ENCODE measurements at places on chromosomes 4 and X. TPM values are rescaled to one million over a fixed set of nuclear protein-coding genes. Genes with fewer than 3 reads are reported as not detected.

The SMIM31 gene
- total RNA-seq: not detected

The TRIM75 gene
- total RNA-seq: not detected

The GUCY1A1 gene
- total RNA-seq: 6.7 TPM

The SPANXN1 gene
- not detected for total RNA-seq

The AFM gene
- not detected for total RNA-seq

The CT45A10 gene
- not detected for total RNA-seq

The XPNPEP2 gene
- total RNA-seq: 0.87 TPM

The LPAR4 gene
- 0.20 TPM for total RNA-seq

The NKX6-1 gene
- not detected for total RNA-seq

The NIPAL1 gene
- 2.1 TPM for total RNA-seq

The GPR173 gene
- 7.9 TPM for total RNA-seq

The PAGE2 gene
- not detected for total RNA-seq

The SUPT20HL1 gene
- 0.42 TPM for total RNA-seq

The GJB1 gene
- total RNA-seq: 22.5 TPM

The NBDY gene
- total RNA-seq: 21.6 TPM

The NAP1L2 gene
- total RNA-seq: 5.2 TPM

The XK gene
- under 0.01 TPM for total RNA-seq

The PPEF2 gene
- 0.30 TPM for total RNA-seq

The SCML2 gene
- 1.5 TPM for total RNA-seq

The C1QTNF7 gene
- total RNA-seq: 5.7 TPM

The RHOXF2 gene
- total RNA-seq: not detected

The CLDN22 gene
- not detected for total RNA-seq

The ANK2 gene
- total RNA-seq: 63.9 TPM

The BGN gene
- total RNA-seq: 25.6 TPM

The PNMA5 gene
- total RNA-seq: not detected

The CENPI gene
- 2.1 TPM for total RNA-seq
